ENCODE measurements at places on chromosomes 2 and 18.

DNA sequence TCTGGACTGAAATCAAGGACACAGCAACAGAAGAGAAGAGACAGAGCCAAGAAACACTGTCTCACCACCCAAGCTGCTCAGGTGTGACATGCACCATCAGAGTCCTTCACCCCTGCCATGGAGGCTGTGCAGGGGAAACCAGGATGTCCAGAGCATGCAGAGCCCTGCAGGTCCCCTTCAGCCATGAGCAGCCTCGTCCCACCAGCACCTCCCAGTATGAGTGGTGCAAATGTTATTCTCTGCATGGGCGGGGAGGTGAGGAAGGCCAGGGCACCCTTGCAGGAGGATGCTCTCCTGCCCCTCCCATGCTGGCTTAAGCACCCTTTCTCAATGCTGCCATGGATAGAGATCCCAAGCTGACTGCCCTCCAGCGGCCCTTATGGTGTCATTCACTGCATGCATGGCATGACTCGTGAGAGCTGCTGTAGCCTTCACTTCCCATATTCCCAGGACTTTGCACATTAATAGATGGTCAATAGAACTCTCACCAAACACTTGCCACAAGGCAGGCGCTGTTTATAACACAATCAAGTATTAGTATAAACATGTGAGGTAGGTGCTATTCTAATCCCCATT lies 171.0 kb downstream of the ANAPC1 start:
- DNase-seq = no peak

DNA sequence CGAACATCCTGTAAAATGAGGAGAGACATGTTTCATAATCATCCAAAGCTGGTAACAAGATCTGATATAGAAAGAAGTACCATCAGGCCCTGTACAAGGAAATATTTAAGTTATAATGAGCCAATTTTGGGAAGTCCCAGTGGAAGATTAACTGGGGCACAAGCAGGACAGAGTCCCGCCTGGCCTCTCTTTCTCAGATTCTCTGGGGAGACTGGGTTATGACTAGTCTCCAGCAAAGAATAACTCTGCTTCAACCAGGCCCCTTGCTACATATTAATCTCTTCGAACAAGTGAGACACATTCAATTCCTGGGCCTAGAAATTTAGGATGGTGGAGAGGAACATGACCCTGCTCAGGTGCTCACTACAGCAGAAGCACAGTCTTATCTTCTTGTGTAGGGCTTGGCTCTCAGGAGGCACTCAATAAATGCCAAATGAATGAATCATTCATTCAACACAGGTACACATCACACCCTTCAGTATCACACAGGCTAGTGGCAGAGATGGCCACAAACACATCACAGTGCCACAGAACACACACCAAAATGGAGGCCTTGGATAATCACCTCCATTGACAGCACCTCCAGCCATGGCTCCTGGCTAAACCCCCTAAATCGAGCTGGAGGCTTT lies 46.4 kb upstream of the RNF152 start:
- no peak for DNase-seq

GRCh38 chr2:9735335-9735734 lies 104.5 kb upstream of the YWHAQ start:
- DNase-seq = no peak

GRCh38 chr2:206274434-206275311 lies at the start of gene ZDBF2:
TSS of gene ZDBF2 (plus strand) at chr2:206274663. CDS start at chr2:206281850, 7,187 bp downstream.
- peak; percentile 33 for DNase-seq

DNA sequence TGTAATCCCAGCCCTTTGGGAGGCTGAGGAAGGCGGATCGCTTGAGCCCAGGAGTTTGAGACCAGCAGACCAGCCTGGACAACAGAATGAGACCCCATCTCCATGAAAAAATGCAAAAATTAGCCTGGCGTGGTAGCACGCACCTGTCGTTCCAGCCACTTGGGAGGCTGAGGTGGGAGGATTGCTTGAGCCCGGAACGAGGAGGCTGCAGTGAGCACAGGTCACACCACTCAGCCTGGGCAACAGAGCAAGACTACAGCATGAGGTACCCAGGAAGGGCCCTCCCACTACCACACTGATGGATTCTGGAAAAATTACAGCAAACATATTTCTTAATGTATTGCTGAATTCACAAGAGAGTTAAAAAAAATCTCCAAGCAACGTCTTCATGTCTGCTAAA lies 56.3 kb upstream of the HPCAL1 start:
- DNase-seq = no peak

Data from kidney glomerular epithelial cell (primary cell).